ENCODE measurements at places on chromosomes 13 and 19. TPM values are rescaled to one million over a fixed set of nuclear protein-coding genes. Genes with fewer than 3 reads are reported as not detected.

DNA sequence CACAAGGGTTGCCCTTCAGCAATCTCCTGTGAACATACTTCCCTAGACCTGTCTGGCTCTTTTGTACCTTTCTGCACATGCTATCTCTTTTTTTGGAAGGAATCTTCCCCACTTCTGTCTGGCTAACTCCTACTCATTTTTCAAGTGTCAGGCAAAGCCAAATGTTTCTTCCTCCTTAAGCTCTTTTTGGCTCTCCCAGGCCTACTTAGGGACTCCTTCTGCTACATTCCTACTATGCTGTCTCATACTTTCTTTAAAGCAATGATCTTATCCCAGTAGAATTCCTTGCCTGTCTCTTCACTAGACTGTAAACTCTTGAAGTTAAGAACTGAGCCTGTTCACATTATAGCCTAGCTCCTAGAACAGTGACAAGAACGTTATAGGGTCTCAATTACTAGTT lies 114.9 kb upstream of the WASF3 start:
- no peak for DNase-seq

DNA sequence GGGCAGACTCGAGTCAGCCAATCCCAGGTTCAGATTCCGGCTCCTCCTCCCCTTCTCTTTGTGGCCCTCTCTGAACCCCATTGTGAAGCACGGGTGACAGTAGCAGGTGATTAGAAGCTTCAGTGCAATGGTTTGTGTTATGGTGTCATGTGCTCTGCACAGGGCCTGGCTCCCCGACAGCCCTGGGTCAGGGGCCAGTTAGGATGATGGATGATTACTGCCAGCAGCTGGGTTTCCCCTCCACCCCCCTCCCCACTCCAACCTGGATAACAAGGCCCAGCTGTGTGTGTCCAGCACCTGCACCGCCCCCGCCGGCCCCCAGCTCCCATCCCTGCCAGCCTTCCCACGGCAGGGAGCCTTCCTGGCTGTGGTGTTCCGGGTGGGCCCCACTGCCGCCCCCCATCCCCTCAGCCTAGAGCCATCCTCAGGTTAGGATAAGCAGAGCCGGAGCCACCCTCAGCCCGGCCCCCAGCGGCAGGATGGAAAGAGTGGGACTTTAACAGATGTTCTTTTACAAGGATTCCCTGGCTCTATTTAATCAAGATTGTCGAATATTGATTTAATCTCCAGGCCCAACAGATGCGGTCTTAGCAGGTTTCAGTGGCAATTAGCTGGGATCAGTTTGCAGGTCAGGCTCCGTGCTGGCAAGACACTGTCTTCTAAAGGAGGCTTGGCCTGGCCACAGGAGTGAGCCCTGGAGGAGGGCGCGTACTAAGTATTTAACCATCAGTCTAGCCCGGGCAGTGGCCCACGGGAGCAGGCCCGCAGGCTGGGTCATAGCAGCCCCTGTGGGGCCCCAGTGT lies 156.2 kb downstream of the SIPA1L3 start:
- DNase-seq: no peak

DNA sequence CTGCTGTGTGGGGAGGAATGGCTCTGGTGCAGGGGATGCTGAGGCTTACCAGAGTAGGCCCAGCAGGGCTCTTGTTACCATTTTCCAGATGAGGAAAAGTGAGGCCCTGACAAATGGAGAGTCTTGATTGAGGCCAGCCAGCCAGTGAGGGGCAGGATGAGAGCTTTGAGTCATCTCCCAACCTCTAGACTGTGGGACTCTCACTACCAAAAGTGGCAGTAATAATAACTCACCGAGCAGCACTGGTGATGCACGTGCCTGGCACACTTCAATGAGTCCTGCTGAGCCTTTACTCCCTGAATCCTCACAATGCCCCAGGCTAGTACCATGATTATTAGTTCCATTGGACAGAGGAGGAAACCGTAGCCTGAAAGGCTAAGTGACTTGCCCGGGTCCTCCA lies 7.8 kb downstream of the CIC start:
- DNase-seq: no peak

DNA sequence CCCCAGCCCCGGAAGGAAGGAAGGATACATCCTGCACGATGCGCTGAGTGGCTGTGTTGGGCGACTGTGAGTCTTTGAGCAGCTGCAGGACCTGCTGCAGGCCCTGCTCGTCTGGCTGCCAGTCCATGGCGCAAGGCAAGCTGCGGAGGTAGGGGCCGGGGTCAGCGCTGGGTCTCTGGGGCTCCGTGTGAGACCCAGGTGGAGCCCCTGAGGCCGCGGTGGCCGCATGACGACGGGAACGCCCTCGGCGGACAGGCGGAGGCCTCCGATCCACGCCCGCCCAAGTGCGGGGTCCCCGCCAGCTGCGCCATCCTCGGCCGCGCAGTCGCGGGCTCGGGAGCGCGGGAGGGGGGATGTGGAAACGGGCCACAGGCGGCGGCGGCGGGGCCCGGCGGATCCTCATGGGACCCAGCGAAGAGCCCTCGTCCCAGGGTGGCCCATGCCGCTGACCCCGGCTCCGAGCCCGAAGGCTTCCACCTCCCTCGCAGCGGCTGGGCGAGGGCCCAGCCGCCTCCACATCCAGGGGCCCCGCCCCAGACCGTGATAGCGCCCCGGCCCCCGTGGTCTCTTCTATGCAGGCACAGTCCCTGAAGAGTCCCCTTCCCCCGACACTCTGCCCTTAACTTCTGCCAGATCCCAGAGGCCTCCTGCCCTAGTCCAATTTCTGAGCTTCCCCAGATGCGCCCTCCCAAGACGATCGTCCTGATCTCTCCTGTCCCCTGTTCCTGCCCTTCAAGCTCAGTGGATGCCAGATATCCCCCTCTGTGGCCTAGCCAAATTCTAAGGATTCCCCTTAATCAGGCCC lies 2.7 kb downstream of the TNPO2 start:
- no peak for DNase-seq

DNA sequence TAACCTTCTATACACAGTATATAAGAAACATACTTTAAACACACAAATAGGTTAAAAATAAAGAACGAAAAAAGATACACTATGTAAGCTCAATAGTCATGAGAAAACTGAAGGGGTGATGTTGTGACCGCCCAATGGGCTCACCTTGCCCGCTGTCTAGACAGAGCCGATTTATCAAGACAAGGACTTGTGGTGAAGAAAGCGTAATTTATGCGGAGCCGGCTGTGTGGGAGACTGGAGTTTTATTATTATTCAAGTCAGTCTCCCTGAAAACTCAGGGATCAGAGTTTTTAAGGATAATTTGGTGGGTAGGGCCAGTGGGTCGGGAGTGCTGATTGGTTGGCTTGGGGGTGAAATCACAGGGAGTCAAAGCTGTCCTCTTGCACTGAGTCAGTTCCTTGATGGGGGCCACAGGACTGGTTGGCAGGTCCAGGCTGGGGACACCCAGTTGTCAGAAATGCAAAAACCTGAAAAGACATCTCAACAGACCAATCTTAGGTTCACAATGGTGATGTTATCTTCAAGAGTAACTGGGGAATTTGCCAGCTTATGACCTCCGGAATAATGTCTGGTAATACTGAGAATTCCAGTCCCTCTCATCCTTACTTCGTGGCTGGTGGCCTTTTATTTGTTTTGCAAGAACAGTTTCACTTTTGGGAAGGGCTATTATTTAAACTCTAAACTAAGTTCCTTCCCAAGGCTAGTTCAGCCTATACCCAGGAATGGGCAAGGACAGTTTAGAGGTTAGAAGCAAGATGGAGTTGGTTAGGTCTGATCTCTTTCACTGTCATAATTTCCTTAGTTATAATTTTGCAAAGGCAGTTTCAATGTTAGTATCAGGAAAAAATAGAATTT lies 96.6 kb downstream of the UBL3 start:
- no peak for DNase-seq

GRCh38 chr19:2469102-2469914 lies 6.6 kb upstream of the GADD45B start:
- no peak for DNase-seq

- no peak for DNase-seq
Measured at GRCh38 chr13:45368571-45368970, 27.6 kb upstream of the TPT1 start.

GRCh38 chr19:35932291-35932936 lies 3.8 kb upstream of the LRFN3 start:
- DNase-seq: no peak

DNA sequence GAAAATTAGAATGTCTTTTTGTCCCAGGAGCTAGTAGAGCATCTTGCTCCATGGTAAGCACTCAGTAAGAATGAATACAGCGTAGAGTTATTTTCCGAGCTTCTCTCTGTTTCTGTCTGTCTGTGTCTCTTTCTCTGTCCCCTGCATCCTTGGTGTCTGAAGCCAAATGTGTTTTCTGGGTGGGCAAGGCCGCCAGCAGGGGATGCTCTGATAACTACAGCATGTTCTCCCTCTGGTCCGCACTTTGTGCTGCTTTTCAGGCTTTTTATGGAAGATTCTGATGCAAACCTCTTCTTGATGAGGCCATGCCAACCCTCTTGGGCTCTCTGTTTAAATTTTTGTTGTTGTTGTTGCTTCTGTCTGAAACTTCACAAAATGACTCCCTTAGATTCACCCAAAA lies 142.8 kb upstream of the UBL3 start:
- no peak for DNase-seq

DNA sequence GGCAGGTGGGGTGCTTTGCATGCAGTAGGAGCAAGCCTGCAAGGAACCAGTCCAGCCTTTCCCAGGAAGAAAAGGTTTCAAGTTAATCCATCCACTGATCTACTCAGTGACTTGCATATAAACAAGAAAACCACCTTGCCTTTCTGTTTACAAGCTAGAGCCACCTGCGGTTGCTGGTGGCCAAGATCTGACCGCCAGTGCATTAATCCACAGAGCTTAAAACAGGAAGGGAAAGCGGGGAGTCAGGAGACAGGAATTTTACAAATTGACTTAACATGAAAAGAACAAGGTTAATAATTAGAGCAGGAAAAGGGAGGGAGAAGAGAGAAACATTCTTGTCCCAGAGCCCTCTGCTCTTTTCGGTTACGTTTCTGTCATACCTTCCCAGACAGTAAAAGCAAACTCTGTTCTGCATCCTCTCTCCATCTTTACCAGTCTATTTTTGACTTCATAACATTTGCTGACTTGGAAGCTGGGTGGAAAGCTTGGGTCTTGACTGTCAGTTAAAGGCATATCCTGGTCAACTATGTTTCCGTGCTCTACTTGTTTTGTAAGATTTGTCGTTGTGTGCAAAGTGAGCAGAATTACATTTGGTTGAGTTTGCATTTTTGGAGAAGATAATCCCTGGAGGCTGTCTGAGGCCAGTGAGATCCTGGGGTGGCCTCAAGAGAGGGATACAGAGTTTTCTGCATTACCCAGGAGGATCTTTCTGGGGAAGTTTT lies 760.6 kb downstream of the EFNB2 start:
- no peak for DNase-seq

DNA sequence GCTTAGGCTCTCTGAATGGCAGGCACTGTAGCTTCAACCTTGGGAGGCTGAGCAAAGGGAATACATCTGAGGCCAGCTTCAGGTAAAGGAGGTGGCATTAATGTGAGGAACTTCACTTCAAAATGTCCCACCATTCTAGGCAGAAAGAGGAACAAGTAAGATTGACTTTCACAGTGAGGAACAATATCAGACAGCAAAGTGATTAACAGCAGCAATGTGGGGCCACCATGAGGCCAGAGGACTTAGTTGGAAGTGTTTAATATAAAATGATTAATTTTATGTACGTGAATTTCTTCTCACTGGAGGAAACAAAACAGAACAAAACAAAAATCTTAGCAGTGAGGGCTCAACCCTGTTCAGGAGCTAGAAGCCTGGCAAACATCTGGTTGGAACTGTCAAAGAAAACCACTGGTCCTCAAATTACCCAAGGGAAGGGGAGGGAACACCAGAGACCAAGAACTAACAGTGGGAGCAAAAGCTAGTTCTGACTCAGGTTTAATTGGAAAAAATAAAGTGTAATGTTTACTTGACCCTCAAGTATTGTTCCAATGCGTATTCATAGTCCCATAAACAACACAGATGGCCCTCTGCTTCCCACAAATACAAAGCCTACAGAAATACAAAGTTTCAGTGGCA lies 43.9 kb upstream of the FRY start:
- DNase-seq: no peak

DNA sequence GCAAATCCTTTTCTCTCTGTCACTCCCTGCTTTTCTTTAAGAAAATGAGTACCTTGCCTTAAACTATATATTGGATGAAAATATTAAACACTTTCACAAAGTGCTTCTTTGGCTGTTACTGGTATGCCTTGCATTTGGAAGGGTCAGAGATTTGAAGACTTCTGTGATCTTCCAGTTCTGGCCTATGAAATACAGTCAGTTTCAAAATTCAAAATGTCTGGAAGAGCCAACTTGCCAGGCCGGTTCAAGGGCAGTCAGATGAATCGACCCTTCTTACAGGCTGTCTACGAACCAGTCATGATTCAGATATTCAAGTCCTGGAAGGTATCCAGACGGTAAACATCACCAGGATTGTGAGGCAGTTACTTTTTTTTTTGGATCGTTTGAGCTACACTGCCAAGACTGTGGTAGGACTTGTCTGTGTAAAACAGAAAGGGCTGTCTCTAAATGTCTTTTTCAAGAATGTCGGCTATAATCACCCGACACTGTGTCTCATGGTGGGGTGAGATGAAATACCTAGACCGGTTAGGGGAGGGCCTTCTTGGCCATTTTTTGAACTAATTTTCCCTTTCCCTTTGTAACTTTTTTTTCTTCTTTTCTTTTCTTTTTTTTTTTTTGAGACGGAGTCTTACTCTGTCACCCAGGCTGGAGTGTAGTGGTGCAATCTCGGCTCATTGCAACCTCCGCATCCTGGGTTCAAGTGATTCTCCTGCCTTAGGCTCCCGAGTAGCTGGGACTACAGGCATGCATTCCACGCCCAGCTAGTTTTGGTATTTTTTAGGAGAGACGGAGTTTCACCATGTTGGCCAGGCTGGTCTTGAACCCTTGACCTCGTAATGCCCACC lies 11.2 kb downstream of the ACTN4 start:
- no peak for DNase-seq

The SH2D3A gene
- total RNA-seq: 33.5 TPM

The ZSCAN1 gene
- not detected for total RNA-seq

The ZNF578 gene
- total RNA-seq: 1.8 TPM

The CGB7 gene
- total RNA-seq: not detected

The OR7A5 gene
- not detected for total RNA-seq

The SHD gene
- total RNA-seq: 0.11 TPM

The SGCG gene
- total RNA-seq: not detected

The UBE2L5 gene
- not detected for total RNA-seq

The ATP4B gene
- total RNA-seq: not detected

The ZNF416 gene
- 7.7 TPM for total RNA-seq

The ZNF763 gene
- 1.8 TPM for total RNA-seq

The ZNF208 gene
- total RNA-seq: 1.1 TPM

The PCP2 gene
- 1.7 TPM for total RNA-seq

The STOML3 gene
- not detected for total RNA-seq

The IQCN gene
- total RNA-seq: 10.4 TPM

The NCR1 gene
- 1.7 TPM for total RNA-seq

The FAM83E gene
- total RNA-seq: 3.1 TPM

The PRR22 gene
- total RNA-seq: 2.9 TPM
